ENCODE measurements at places on chromosomes 7 and 10. TPM values are rescaled to one million over a fixed set of nuclear protein-coding genes. Genes with fewer than 3 reads are reported as not detected.

Gene VGF
- 0.38 TPM for polyA plus RNA-seq

Gene CLIP2
- polyA plus RNA-seq: 7.2 TPM

Gene COL28A1
- polyA plus RNA-seq: 0.02 TPM

Gene CCDC136
- polyA plus RNA-seq: 19.7 TPM

Gene RAPGEF5
- 0.16 TPM for polyA plus RNA-seq

Gene VPS41
- polyA plus RNA-seq: 67.1 TPM

Gene ATG9B
- 0.06 TPM for polyA plus RNA-seq

Gene PILRA
- 0.30 TPM for polyA plus RNA-seq

Gene LIPK
- not detected for polyA plus RNA-seq

Gene POU6F2
- not detected for polyA plus RNA-seq

Gene EBLN1
- not detected for polyA plus RNA-seq

Gene AKR1C8
- polyA plus RNA-seq: not detected

Gene PIK3CG
- 0.02 TPM for polyA plus RNA-seq

Gene VSTM2A
- not detected for polyA plus RNA-seq

Gene TFPI2
- 31.0 TPM for polyA plus RNA-seq

Gene GBX1
- not detected for polyA plus RNA-seq

Gene FGF8
- not detected for polyA plus RNA-seq

Gene GPC2
- polyA plus RNA-seq: 2.6 TPM

Gene AVL9
- polyA plus RNA-seq: 21.7 TPM

Gene FAM25A
- not detected for polyA plus RNA-seq

Gene EPHA1
- 0.09 TPM for polyA plus RNA-seq

Gene CELF2
- 20.9 TPM for polyA plus RNA-seq

Gene AGAP3
- polyA plus RNA-seq: 44.6 TPM

Gene DDX21
- polyA plus RNA-seq: 62.3 TPM

Gene C10orf95
- not detected for polyA plus RNA-seq

Gene IFIT5
- 11.2 TPM for polyA plus RNA-seq

Gene HPSE2
- polyA plus RNA-seq: not detected

Gene PKD1L1
- polyA plus RNA-seq: 0.01 TPM

Gene CCDC172
- not detected for polyA plus RNA-seq

Gene PPP1R17
- not detected for polyA plus RNA-seq

Gene CYP2C8
- polyA plus RNA-seq: 0.09 TPM

Gene CXCL12
- 93.4 TPM for polyA plus RNA-seq

Gene NEBL
- 0.04 TPM for polyA plus RNA-seq

Gene ZNRF2
- 0.56 TPM for polyA plus RNA-seq

Gene LIPJ
- not detected for polyA plus RNA-seq

Gene FZD8
- polyA plus RNA-seq: 0.55 TPM

Gene DYNC1I1
- polyA plus RNA-seq: 0.06 TPM

Gene ASB10
- polyA plus RNA-seq: not detected

Gene AVPI1
- 26.5 TPM for polyA plus RNA-seq

Gene ECHDC3
- 1.3 TPM for polyA plus RNA-seq

Gene CCL26
- not detected for polyA plus RNA-seq

Gene CHST15
- polyA plus RNA-seq: 4.1 TPM

Gene FAM131B
- polyA plus RNA-seq: 3.1 TPM

Gene HOXA4
- 5.4 TPM for polyA plus RNA-seq

Gene RNF148
- polyA plus RNA-seq: not detected

Gene MYO1G
- polyA plus RNA-seq: not detected

Gene ASZ1
- polyA plus RNA-seq: 0.05 TPM

Gene SPDYE16
- not detected for polyA plus RNA-seq

Gene SLC26A5
- not detected for polyA plus RNA-seq

Gene C7orf57
- not detected for polyA plus RNA-seq

Gene KCP
- polyA plus RNA-seq: 0.04 TPM

Gene CALCR
- not detected for polyA plus RNA-seq

Gene EEPD1
- 21.1 TPM for polyA plus RNA-seq

Gene MICALL2
- 9.6 TPM for polyA plus RNA-seq
